K562 (cell line): ENCODE measurements at places on chromosomes 12 and 14.

GRCh38 chr14:102215071-102215470, 75.4 kb downstream of the WDR20 start:
- no peak overlapping the region for H3K27ac ChIP-seq
- H3K27me3 ChIP-seq: no peaks in the 10 kb centered on the region
- no peak for DNase-seq
- H3K4me3 ChIP-seq: no peak overlapping the region
- H3K4me1 ChIP-seq: no peaks in the 10 kb centered on the region

DNA sequence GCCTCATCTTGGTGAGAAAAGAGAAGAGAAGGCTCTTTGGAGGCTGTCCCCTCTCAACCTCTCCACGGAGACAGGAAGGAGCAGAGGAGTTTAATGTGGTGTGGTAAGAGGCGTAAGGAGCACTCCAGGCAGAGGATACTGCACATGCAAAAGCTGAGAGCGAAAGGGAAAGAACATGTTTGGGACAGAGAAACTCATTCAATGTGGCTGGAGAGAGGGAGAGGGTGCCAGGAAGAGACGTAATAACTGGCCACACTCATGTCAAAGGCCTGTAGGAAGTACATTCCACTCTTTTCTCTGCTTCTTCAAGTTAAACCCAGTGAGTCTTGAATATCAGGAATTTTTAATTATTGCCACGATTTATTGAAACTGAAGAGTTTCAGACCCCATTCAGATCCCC, 12.0 kb downstream of the VDR start:
- H3K27ac ChIP-seq: no peak overlapping the region
- no peak for DNase-seq
- peaks cover 8% of the 10 kb centered on the region; the same call in 2 of the 3 replicates for H3K4me1 ChIP-seq

DNA sequence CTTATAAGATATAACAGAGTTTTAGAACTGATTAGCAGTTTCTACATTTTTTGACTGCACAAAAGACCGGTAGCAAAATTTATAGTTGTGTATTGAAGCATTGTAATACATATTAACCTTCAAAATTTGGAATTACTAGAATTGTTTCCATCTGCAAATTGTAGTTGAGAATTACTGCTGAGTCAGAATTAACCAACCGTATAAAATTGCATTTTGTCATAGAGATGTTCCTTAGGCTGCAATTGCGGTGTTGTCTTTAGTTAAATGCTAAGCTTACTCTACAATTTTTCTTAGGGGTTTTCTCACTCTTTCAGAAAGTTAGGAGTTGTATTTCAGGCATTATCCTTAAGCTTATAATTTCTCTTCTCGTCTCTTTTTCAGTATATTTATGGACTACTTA, 132.2 kb downstream of the PLEKHA5 start:
- H3K4me3 ChIP-seq: no peak overlapping the region
- no peaks in the 10 kb centered on the region for H3K27me3 ChIP-seq
- H3K36me3 ChIP-seq: 0 out of 3 replicates have a peak, but pooled peaks cover 4% of the 10 kb centered on the region
- H3K4me1 ChIP-seq: no peaks in the 10 kb centered on the region
- DNase-seq: no peak

DNA sequence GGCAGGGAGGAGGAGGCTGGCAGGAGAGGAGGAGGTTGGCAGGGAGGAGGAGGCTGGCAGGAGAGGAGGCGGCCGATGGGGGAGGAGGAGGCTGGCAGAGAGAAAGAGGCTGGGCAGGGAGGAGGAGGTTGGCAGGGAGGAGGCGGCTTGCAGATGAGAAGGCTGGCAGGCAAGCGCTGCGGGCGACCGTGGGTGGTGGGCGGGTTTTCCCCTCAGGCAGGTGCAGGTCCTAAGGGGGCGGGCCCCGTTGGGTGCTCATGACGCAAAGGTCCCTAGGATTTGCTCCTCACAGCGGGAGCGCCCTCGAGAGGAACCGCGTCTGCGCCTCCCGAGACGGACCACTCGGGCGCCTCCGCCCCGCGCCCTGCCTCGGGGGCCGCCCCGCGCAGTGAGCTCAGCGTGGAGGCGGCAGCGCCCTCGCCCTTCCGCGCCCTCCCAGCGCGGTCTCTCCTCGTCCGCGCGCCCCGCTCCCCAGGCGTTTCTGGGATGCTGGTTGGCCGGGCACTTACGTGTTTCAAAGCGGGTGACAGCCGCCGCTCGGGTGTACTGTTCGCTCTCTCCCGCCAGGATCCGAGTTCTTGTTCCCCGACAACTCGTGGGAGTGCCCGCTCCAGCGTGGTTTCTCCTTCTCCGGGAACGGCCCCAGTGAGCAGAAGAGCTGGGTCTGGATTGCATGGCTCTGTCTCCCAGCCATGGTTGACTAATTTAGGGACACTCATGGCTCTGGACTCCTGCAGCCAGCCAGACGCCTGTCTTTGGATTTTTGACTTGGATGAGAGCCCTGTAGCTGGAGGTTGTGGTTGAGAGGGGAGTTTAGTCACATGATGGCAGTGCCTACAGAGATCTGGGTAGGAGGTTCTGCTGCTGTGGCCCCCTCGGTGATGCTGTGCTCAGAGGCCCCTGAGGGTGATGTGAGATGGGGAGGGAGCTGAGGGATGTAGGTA, 64.1 kb upstream of the PPP4R3A start:
- peak; percentile 31 for DNase-seq
- H3K4me3 ChIP-seq: peak overlapping the region; percentile 30
- H3K27me3 ChIP-seq: peaks cover 20% of the 10 kb centered on the region
